ENCODE measurements at places on chromosomes 12 and 14.

- no peak for DNase-seq
These were observed 63.8 kb upstream of the RERGL start for GRCh38 chr12:18153826-18154225.

GRCh38 chr12:68332728-68333630 lies 817 bp upstream of the MDM1 start:
- no peak for DNase-seq

DNA sequence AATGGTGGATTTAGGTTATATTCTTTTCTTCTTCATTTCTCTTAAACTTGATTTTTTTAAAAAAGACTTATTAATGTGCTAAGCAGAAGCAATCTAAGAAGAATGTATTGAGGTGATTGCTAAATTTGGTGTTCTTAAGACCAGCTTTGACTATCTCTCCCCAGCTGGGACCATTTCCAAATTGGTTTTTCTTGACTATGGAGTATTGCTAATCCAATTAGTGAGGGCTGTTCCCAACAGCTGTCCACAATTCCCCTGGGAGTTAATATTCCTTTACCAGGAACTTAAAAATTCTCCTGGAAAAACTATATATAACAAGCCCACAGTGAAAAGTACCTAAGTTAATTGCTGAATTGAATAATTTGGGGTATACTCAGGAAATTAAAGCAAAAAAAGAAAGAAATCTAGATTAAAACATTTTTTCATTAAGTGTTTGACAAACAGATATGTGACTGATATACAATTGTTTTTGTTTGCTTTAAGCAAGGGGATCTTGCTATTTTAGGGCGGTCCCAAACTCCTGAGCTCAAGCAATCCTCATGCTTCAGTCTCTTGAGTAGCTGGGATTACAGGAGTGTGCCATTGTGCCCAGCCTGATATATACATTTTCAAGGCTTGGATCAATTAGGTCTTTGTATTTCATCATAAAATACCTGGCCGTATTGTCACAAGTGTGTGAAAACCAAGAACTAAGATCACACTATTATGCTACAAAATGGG lies 105.0 kb downstream of the FAR2 start:
- no peak for DNase-seq

GRCh38 chr12:123761841-123762714 lies at the start of gene DNAH10:
DNAH10 (plus strand) TSS chr12:123762301; CDS start chr12:123762337, 36 bp downstream.
- peak; percentile 37 for DNase-seq

DNA sequence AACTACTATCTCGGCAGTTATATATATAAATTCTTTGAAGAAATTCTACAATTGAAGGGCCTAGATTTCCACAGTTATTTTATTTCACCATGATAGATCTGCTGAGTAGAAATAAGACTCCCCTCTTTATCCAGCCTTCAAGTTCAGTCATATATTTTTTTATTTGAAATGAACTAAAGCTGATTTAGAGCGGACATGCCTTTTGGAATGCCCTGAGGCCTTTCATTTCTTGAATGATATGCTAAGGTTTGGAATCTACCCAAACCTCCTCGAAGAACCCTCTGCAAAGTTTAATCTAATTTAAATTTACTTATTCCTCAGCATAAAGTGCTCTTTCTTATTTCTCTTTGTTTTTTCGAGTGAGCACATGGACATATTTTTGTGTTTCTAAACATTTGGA lies 15.1 kb downstream of the SIX1 start:
- DNase-seq, result no peak

GRCh38 chr14:96197163-96197852 lies 7.3 kb upstream of the BDKRB2 start:
- DNase-seq, result no peak

DNA sequence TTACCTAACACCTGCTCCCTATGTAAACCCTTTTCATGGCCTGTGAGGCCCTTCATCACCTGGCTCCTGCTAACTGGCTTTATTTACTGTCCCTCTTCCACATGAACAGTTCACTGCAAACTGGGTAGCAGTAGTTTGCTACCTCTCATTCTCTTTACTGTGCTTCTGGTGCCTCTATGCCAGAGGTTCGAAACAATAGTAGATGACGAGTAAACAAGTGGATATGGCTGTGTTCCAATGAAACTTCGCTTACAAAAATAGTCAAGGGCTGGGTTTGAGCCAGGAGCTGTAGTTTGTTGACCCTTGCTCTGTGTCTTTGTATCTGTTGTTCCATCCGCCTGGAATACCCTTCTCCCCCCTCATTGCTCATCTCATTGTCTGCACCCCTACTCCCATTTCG lies 233.6 kb upstream of the RMST start:
- DNase-seq, result no peak

DNA sequence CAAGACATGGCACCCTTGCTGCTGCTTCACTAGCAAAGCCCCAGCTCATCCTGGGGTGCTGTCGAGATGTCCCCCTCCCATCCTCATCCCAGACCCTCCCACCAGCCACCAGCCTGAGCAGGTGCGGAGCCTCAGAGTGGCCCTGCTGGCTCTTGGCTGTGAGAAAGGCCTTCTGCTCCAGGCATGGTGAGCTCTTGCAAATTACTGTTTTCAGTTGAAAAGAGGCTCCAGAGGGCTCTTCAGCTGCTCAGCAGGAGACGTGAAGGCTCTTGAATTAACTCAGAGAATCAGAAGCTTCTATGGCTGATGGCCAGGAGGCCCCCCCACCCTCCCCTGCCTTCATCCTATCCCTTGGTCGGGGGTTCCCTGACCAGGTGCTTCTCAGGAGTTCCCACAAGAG lies 44.1 kb downstream of the WSCD2 start:
- no peak for DNase-seq

- DNase-seq, result no peak
These were observed 89.2 kb downstream of the CFAP54 start for GRCh38 chr12:96578526-96579125.

DNA sequence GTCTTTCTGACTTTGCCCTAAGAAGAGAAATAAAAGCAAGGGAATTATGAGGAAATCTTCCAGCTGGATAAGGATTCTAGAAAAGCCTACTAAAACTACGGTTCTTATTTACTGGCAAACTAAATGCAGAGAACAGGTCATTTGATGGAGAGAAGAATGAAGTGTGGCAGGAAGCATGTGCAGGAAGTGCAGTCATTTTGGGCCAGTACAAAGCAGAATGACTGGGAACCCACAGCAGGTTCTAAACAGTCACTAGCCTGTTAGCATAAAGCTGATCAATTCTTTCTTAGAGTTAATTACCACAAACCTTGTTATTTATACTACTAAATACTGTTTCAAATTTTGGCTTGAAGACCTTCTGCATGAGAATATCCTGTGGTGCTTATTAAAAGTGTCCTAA lies 36.7 kb downstream of the CFAP54 start:
- DNase-seq, result no peak

DNA sequence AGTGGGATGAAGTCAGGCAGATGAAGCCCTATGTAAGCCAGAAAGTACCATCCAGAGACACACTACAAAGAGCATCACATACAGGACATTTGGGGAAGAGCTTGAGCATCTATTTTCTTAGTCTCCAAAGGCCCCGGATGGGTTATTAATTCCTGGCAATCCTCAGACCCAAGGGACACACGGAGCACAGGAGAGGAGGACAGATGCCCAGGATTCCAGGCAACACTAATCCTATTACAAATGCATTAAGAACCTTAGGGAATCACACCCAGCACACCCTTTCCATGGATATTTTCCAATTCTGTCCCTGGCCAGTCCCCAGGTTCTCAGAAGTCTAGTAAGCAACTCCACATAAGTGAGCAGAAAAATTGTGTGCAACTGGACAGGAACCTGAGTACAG lies 65.9 kb downstream of the CMKLR1 start:
- DNase-seq, result no peak

- DNase-seq, result no peak
These were observed 68.2 kb upstream of the SLC24A4 start for GRCh38 chr14:92254786-92255185.

DNA sequence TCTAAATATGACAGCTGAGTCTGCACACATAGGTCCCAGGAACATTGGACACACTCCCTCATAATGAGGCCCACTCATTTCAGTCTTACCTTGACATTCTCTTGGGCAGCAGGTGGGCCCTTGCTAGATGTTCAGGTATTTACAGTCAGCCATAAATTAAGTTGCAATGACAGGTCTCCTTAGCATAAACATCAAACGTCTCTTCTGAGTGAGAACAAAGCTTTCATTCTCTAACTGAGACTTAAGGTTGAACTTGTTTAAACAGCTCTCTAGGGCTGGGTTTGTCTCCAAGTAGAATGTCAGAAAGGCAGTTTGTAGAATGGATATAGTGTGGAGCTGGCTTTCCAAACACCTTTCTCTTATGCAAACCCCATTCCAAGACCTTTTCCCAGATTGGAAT lies 10.3 kb downstream of the ACVR1B start:
- DNase-seq, result no peak

DNA sequence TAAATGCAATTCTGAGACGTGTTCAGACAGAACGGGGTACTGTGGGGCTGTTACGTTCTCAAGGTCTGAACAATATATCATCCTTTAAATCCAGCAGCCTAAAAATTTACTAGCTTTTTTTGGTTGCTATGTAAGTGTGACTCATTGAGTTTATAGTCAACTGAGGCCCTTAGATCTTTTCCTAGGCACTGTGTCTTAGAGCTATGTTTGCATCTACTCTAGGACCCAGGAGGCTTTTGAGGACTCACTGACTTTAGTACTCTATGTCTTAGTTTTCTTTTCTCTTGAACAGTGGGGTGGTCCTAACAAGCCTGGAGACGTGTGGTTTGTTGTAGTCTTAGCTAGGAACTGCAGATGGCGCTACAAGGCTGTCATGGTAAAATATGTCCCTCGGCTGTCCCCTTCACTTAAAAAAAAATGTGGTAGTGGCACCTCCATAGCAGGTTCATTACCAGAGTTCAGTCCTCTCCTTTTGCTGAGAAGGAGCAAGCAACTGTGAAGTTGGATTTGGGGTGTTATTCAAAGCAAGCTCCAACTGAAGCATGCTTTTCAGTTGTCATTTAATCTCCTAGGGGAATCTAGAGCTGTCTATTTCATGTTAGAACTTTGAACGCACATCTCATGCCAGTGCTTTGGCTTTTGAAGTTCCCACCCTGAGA lies 8.7 kb upstream of the SPATS2 start:
- DNase-seq, result peak; percentile 35

DNA sequence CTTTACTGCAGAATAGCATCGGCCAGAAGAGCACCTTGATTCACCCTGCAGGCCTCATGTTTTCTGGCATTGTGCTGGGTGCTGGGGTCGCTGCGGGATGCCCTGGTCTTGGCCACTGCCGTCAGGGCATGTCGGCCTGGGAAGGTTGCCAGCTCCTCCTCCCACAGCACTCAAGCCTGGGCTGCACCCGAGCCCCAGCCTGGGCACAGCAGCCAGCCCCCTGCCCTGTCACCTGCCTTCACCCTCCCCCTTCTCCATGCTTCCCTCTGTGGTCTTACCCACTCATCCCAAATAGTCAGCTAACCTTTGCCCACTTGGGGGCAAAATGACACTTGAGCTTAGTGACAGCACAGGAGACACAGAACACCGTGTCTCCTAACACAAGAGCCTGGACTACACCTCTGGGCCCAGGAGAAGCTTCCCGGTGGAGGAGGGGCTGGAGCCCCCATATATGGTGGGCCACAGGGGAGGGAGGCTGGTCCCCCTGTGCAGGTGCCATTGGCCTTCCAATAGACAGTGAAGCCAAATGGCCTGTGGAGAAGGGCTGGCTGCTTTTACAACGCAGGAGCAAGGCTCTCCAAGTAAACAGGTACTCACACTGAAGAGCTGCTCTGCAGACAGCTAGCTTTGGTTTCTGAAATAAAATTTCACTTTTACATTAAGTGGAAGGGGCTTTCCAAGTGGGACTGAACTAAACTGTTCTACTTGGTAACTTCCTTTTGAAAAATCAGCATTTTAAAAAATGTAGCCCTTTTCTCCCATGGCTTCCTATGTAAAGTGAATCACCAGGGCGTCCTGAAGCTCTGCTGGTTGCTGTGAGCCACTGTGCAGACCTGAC lies 51.2 kb upstream of the AMN start:
- no peak for DNase-seq

DNA sequence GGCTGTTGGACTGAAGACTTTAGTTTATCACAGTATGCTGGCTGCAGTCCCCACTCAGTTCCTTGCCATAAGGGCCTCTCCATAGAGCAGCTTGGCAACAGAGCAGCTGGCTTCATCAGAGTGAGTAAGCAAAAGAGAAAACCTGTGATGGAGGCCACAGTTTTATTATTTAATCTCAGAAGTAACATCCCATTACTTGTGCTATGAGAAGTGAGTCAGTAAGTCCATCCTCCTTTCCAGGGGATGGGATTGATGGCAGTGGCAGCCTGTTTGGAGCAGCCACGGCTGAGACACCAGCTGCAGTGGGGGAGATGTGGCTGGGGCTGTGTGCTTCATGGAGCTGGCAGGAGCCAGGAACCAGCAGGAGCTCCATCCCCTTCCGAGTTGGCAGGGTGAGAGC lies 138.5 kb upstream of the SRRM4 start:
- DNase-seq, result no peak

- DNase-seq, result no peak
These were observed 10.9 kb downstream of the FBRSL1 start for GRCh38 chr12:132500856-132501180.

DNA sequence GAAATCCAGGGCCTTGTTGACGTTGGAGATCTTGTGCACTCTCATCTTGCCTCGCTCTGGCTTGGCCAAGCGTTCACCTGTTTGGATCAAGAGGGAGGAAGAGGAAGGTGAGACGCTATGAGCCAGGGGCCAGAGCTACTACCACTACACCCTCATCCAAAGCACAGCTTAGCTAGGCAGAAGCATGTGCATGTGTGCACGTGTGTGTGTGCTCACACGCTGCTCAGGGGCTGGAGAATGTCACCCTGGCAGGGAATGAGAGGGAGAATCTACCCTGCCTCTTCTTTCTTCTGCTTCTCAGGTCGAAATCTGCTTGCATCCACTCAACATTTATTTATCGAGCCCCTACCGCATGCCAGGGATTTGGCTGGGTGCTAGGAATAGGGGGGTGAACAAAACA lies 58.1 kb downstream of the ACTN1 start:
- DNase-seq, result no peak

- peak; percentile 20 for DNase-seq
These were observed 88.2 kb downstream of the TMX1 start for GRCh38 chr14:51328064-51328771.

GRCh38 chr12:50961708-50962107 lies 9.4 kb downstream of the HIGD1C start:
- no peak for DNase-seq

GRCh38 chr14:82549306-82549990 lies 1015.8 kb upstream of the SEL1L start:
- no peak for DNase-seq

GRCh38 chr12:12788675-12789368 lies 3.4 kb downstream of the APOLD1 start:
- DNase-seq, result peak; percentile 48

DNA sequence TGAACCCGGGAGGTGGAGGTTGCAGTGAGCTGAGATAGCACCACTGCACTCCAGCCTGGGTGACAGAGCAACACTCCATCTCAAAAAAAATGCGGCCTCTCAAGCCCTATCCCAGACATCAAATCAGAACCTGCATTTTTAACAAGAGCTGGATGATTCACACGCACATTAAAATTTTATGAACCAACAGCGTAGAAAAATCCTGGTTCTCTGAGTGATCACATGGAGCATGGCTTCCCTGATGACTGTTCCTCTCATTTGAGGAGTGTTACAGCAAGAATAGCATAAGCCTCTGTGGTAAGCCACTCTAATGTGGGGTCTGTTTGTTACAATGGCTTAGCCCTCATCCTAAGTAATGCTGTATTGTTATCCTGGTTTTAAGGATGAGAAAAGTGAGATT lies 163.6 kb downstream of the BRMS1L start:
- no peak for DNase-seq

Data from stimulated activated CD4-positive, alpha-beta T cell treated with anti-CD3 and anti-CD28 coated beads, Interleukin-12 subunit alpha, Interleukin-12 subunit beta, amount 100 ng/mL, for 24 hours (primary cell).